Urinary bladder (tissue), 4 donors: ENCODE measurements at places on chromosomes 4 and X. TPM values are rescaled to one million over a fixed set of nuclear protein-coding genes. Genes with fewer than 3 reads are reported as not detected.

The GPR101 gene
- not detected for total RNA-seq

The GPR34 gene
- 27.5 TPM for total RNA-seq

GRCh38 chr4:6905516-6906445 lies 3.8 kb upstream of the TBC1D14 start:
- DNase-seq = no peak

- DNase-seq = no peak
Measured at GRCh38 chr4:84455697-84456096, 43.4 kb downstream of the NKX6-1 start.

The TGIF2LX gene
- total RNA-seq = not detected

GRCh38 chrX:45261005-45261404 lies 60.3 kb upstream of the DIPK2B start:
- no peak for DNase-seq

- DNase-seq = no peak
Measured at GRCh38 chr4:115629270-115629669, 515.9 kb upstream of the NDST4 start.

The FRG2 gene
- not detected for total RNA-seq

- DNase-seq = no peak
Measured at GRCh38 chr4:82814034-82814433, 15.4 kb upstream of the SCD5 start.

- no peak for DNase-seq
Measured at GRCh38 chr4:1746265-1746691, 25.0 kb downstream of the TACC3 start.

The TAF7L gene
- 0.26 TPM for total RNA-seq

DNA sequence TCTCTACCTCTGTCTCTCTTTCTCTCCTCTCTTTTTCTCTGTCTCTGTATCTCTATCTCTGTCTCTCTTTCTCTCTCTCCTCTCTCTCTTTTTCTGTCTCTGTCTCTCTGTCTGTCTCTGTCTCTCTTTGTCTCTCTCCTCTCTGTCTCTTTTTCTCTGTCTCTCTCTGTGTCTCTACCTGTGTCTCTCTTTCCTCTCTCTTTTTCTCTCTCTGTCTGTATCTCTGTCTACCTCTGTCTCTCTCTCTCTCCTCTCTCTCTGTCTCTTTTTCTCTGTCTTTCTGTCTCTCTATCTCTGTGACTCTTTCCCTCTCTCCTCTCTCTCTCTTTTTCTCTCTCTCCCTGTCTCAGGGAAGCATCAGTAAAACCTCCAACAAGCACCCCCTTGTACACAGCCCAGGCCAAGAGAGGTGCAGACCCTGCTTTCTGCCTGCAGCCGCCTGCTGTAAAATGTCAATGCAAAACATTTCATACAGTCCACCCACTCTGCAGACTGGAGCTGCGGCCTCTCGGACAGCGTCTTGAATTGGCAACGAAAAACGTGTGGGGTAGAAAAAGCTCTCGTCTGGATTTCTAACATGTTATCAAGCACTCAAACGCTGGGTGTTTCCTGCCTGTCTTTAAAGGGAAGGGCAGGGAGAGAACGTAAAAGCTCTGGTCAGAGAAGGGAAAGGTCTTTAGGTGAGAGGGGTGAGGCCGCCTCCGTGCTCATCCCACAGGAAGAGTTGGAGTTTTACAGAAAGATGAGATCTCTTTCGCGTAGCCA lies 3.7 kb upstream of the SHOX start:
- DNase-seq = no peak
